ENCODE measurements at places on chromosomes 5 and 9. TPM values are rescaled to one million over a fixed set of nuclear protein-coding genes. Genes with fewer than 3 reads are reported as not detected.
A peak's percentile ranks its signal among the peaks of the same experiment; 100 is the strongest.

NTNG2 gene
- 0.44 TPM for polyA plus RNA-seq

FBP2 gene
- not detected for polyA plus RNA-seq

FCHSD1 gene
- polyA plus RNA-seq = 35.8 TPM

PCDHB9 gene
- 0.49 TPM for polyA plus RNA-seq

ALDH1A1 gene
- 247 TPM for polyA plus RNA-seq

NR4A3 gene
- polyA plus RNA-seq = 2.0 TPM

CCDC192 gene
- polyA plus RNA-seq = not detected

HAVCR2 gene
- 0.05 TPM for polyA plus RNA-seq

PCDHB2 gene
- polyA plus RNA-seq = 0.42 TPM

PCDHGA10 gene
- polyA plus RNA-seq = 3.9 TPM

DNA sequence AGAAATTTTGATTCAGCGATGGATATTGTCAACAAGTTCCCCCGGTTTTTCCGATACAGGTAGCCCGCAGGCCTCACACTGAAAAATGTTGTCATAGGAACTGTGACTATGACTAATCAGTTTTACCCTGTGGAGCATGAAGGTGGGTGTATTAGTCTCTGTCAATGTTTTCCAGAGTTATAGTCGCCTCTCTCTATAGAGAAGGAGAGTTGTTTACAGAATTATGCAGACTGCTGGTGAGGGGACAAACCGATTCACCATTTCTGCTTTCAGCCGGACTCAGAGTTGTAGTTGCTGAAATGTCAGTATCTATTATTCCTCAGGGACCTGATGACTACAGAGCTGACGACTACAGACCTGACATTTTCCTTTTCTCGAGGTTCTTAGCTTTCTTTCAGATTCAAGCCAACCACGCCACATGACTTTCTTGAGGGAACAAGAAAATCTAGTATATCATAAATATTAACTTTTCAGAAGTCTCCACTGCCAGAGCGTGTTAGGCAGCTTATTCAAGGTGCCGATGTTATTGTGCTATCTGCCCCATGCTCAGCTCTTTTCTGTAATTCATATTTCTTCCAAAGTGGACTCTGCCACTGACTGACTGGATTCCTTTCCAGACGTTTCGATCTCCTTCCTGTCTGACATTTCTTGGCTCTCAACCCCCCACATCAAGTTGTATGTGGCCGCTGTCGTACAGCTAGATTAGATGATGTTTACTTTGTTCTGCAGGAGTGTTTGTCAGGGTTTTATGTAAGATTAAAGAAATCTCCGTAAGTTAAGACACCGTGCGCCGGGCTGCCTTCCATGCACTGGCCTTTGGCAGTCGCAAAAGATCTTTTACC lies 178.1 kb downstream of the FGF1 start:
- no peak for DNase-seq

DNA sequence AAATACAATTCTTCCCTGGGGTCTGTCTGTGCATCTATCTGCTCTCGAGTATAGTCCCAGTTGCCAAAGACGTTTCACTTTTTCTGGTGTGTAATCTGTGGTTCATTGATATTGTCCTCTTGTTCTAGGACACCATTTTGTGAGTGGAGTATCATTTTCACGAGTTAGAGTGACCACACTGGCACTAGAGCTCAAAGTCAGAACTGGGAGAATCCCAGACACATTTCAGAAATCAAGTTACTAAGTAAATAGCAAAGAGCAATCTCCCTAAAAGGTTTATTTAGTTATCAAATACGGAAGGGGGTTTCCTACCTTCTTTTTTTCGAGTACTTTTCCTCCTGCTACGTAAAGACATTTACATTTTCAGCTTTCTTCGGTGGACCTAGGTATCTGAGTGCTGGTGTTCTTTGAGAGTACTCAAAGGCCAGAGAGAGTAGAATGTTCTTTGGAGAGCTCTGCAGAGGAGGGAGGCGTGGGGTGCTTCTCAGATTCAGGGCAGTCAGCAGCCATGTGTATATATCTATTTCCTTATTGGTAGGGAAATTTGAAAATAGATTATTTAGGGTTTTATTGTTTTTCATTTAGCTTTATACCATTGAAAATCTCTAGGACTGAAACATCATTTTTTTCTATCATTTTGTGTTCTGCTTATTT lies 8.9 kb upstream of the HSPA9 start:
- no peak for DNase-seq

GRCh38 chr5:180683220-180683922 lies 34.0 kb upstream of the FLT4 start:
- DNase-seq = no peak

DNA sequence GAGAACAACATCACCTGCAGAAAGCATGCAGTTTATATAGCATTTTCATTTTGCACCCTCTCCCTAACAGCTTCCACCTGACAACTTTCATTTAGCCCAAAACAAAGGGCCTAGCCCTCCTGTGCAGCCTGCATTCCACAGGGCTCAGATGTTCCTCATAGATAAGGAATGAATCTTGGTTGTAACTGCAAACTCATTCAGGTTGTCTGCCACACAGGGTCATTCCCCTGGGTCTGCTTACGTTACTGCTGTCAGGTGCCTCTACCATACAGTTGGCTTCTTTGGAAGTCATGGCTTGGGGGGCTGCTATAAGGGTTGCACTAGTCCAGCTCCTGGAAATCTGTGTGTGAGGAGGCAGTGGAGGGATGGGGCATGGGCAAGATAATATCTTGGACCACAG lies 2.7 kb upstream of the DCP2 start:
- no peak for DNase-seq

- no peak for DNase-seq
These were observed 144.8 kb upstream of the SLC12A2 start for GRCh38 chr5:127938746-127939145.

GRCh38 chr5:10329820-10330481 lies 22.2 kb upstream of the CMBL start:
- DNase-seq = peak; percentile 94

- DNase-seq = no peak
These were observed 14.6 kb downstream of the HK3 start for GRCh38 chr5:176884571-176884890.

GRCh38 chr5:68730220-68730978 lies 363.4 kb upstream of the SLC30A5 start:
- DNase-seq = peak; percentile 66

- DNase-seq = peak; percentile 70
These were observed 250.6 kb upstream of the MAP3K1 start for GRCh38 chr5:56564541-56565282.

- DNase-seq = no peak
These were observed 44.0 kb downstream of the NNT start for GRCh38 chr5:43646992-43647391.

GRCh38 chr5:146633323-146633764 lies 117.4 kb upstream of the GPR151 start:
- DNase-seq = no peak

- peak; percentile 89 for DNase-seq
These were observed 365.1 kb downstream of the ENC1 start for GRCh38 chr5:74275171-74275992.

- DNase-seq = no peak
These were observed 63.7 kb upstream of the ZNF622 start for GRCh38 chr5:16529306-16529705.

DNA sequence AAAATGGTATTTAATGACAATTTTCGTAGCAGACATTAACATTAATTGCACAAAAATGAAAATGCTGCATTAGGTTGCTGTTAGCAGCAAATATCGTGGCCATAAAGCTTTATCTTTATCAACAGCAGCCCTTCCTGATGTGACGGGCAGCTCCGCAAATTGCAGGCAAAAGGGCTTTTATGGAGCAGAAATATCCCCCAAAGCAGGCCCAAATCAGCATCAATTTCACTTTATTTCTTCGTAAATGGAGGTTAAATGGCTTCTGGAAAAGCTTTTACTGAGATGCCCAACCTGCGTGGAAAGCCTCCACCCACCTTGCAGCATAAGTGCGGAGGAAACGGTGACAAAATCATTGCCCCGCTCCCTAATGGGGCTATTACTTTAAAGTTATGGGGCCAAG lies 77.9 kb upstream of the BARHL1 start:
- DNase-seq = no peak

- DNase-seq = no peak
These were observed 305.4 kb upstream of the IRX4 start for GRCh38 chr5:2188137-2188536.

GRCh38 chr9:117733465-117733864 lies 29.3 kb downstream of the TLR4 start:
- DNase-seq = no peak

- no peak for DNase-seq
These were observed 37.9 kb downstream of the AHRR start for GRCh38 chr5:359301-359897.

GRCh38 chr9:27118916-27119315 lies 9.9 kb downstream of the TEK start:
- no peak for DNase-seq
